ENCODE measurements at places on chromosomes 2 and 18. TPM values are rescaled to one million over a fixed set of nuclear protein-coding genes. Genes with fewer than 3 reads are reported as not detected.

ST6GAL2 gene
- not detected for polyA plus RNA-seq

EMILIN1 gene
- polyA plus RNA-seq: 0.27 TPM

LIMS4 gene
- polyA plus RNA-seq: not detected

VWC2L gene
- not detected for polyA plus RNA-seq

CYBRD1 gene
- polyA plus RNA-seq: 0.07 TPM

KCNE4 gene
- polyA plus RNA-seq: 0.04 TPM

LBX2 gene
- not detected for polyA plus RNA-seq

NPHP1 gene
- 1.1 TPM for polyA plus RNA-seq

DNER gene
- not detected for polyA plus RNA-seq

IL1RL2 gene
- not detected for polyA plus RNA-seq

UGT1A5 gene
- polyA plus RNA-seq: not detected

FAM98A gene
- 8.1 TPM for polyA plus RNA-seq

SLC14A1 gene
- 3.4 TPM for polyA plus RNA-seq

SNTG2 gene
- polyA plus RNA-seq: 2.1 TPM

CD8B2 gene
- polyA plus RNA-seq: not detected

OR6B2 gene
- polyA plus RNA-seq: not detected

SLC23A3 gene
- polyA plus RNA-seq: 2.2 TPM

FTCDNL1 gene
- polyA plus RNA-seq: 0.55 TPM

SLC4A1AP gene
- polyA plus RNA-seq: 8.9 TPM

RAB6C gene
- polyA plus RNA-seq: 0.07 TPM

ZAP70 gene
- 61.5 TPM for polyA plus RNA-seq

PTCD3 gene
- 61.4 TPM for polyA plus RNA-seq

NEUROD1 gene
- not detected for polyA plus RNA-seq

FAM168B gene
- 49.6 TPM for polyA plus RNA-seq

Data from B cell (primary cell).